ENCODE measurements at places on chromosomes 11 and 22.

- DNase-seq = no peak
Observed at GRCh38 chr11:66745356-66746235, 16.6 kb upstream of the SPTBN2 start.

DNA sequence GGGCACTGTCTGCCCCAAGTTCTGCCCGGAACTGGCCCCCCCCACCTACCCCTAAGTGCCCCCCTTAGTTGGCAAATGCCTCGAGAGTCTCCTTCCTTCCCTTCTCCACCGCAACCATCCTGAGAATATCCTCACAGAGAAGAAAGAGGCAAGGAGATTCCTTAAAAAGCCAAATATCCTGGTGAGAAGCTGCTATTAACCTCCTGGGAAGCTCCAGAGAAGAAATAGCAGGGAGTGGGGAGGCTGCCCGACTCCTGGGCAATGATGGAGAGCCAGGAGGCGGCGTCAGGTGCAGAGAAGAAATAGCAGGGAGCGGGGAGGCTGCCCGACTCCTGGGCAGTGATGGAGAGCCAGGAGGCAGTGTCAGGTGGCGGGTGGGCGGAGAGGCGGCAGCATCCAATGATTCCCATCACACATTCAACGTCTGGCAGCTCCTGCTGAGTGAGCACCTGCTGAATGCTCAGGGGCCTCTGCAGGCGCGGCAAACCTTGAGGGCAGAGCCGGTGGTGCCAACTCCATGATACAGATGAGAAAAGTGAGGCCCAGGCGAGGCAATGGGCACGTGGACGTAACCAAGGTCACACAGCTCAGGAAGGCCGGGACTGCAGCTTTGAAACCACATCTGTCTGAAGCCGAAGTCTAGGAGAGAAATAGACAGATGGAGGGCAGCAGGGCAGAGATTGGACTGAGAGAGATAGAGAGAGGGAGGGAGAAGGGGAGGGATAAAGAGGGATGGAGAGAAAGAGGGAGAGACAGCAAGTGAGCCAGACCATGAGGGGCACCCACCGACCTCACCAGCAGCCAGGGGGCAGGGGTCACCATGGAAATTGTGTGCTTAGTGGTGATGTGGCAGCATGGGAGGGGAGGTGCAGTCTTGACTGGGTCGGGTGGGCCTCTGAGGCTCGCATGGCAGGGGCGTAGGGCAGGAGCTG lies 58.3 kb downstream of the CYTH4 start:
- DNase-seq = no peak

GRCh38 chr22:47098121-47098520 lies 335.7 kb downstream of the TBC1D22A start:
- no peak for DNase-seq

- DNase-seq = peak; percentile 32
Observed at GRCh38 chr11:43905813-43906241, 25.2 kb downstream of the ALKBH3 start.

GRCh38 chr11:78189851-78190250 lies 1.1 kb downstream of the USP35 start:
- DNase-seq = no peak

GRCh38 chr22:47084226-47084625 lies 321.8 kb downstream of the TBC1D22A start:
- DNase-seq = no peak

GRCh38 chr11:372809-373715 lies 3.8 kb downstream of the B4GALNT4 start:
- no peak for DNase-seq

DNA sequence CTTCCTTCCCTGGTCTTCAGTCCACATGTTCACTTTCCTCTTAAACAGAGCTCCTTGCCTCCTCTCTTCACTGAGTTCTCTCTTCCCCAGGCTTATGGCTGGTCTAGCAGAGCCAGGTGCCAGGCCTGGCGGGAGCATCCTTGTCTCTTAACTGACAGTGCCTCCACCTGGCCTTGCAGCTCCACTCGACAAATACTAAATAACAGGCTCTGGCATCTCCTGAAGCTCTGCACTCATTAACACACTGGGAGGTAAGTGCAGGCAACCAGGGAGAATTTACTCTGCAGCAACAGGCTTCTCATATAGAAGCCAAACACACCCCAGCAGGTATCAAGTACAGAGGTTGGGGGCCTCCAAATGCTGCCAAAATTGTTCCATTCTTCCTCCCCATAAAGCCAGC lies 438.1 kb downstream of the SOX6 start:
- no peak for DNase-seq

DNA sequence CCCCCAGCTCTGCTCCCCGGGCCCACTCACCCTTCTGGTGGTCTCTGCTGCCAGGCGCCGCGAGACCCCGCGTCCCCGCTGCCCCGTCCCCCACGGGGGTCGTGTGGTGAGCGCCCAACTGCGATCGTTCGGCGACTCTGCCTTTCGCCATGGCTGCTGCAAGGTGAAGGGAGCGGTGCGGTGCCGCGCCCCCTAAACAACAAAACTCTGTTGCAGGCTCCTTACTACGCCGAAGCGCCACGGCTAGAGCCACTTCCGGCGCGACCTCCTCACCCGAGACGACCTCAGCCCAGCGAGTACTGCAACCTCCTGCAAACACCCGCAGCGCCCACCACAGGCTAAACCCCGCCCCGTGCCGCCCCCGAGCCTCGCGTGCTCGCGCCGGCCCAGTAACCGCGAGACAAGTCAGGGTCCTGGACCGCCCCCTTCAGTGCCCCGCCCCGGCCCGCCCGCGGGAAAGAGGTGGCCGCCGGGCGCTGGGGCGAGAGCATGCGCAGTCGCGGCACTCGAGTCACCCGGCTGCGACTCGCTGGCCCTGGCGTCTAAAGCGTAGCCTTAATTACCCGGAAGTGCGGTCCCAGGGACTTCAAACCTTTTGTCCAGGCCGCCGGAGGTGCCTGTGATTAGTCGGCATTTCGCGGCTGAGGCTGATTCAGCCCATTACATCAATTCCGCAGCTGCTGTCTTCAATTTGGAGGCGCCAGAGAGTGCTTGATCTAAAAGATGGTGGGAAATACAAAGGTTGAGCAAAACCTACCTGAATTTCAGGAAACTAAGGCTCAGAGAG lies at the start of gene TMEM41B:
TSS of gene TMEM41B (minus strand) at position 303 of the 787 bp plus-strand sequence. CDS start at position 151, 152 bp downstream.
- peak; percentile 100 for DNase-seq

- no peak for DNase-seq
Observed at GRCh38 chr22:37781434-37782059, 26.2 kb upstream of the GCAT start.

- no peak for DNase-seq
Observed at GRCh38 chr22:49480896-49481658, 346.6 kb downstream of the BRD1 start.

- DNase-seq = no peak
Observed at GRCh38 chr11:44017443-44018126, 30.2 kb upstream of the ACCSL start.

- no peak for DNase-seq
Observed at GRCh38 chr22:46504584-46504983, 32.8 kb downstream of the CELSR1 start.

- DNase-seq = no peak
Observed at GRCh38 chr11:41039592-41039991, 419.9 kb downstream of the LRRC4C start.

GRCh38 chr22:38415561-38416321 lies 39.3 kb downstream of the KCNJ4 start:
- no peak for DNase-seq

DNA sequence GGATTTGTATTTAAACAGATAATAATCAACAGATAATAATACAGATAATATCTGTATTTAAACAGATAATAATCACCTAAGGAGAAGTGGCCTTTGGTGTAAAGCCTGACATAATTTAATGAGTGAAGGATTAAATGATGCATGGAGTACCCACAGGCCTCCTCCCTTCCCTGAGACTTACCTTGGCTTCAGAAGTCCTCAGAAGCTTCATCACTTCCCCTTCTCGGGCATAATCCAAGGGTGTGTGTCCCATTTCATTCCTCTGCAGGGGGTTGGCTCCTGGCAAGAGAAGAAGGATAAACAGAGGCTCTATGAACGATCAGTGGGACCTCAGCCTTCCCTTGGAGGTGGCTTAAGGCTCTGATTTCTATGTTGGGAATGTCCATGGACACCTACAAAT lies 85.5 kb upstream of the PHOX2A start:
- no peak for DNase-seq

GRCh38 chr22:49132009-49132408 lies 695.7 kb downstream of the BRD1 start:
- DNase-seq = no peak

DNA sequence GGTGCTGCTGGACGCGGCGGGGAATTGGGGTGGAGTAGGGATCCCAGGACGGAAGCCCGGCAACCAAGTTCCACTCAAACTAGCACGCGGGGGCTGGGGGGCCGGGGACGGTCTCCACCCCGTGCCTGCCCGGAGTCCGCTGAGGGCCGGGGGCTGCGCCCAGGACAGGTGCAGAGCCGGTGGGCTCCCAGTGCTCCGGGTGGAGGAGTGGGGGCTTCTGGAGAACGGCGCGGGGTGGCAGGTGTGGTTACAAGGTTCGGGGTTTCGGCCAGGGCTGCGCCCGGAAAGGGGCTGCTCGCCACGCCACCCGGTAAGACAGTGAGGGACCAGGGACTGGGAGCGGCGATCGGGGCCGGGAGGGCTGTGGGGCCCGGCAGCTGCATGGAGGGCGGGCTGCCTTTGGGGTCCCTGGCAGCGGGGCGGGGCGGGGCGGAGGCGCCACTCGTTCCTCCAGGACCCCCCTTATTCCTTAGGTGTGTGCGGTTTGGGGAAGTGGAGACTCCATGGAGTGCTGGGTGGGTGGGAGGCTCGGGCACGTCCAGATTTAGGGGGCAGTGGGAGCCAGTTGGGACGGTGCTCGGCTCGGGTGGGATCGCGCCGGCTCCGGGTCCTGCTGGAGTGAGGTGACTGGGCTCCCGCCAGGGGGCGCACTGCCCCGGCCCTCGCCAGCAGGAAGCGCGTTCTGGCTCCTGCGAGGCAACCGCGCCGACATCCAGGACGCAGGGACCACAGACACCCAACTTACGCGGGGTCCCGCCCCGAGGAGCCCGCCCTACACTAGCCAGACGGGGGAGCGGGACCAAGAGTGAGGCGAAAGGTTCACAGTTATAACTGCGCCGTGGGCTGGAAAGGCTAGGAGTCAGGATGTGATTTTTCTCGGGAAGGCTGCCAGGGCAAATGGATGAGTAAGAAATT lies 868 bp downstream of the TSPAN18 start:
- peak; percentile 66 for DNase-seq

Measured in M059J (cell line).